ENCODE measurements at places on chromosomes 5 and 9.

DNA sequence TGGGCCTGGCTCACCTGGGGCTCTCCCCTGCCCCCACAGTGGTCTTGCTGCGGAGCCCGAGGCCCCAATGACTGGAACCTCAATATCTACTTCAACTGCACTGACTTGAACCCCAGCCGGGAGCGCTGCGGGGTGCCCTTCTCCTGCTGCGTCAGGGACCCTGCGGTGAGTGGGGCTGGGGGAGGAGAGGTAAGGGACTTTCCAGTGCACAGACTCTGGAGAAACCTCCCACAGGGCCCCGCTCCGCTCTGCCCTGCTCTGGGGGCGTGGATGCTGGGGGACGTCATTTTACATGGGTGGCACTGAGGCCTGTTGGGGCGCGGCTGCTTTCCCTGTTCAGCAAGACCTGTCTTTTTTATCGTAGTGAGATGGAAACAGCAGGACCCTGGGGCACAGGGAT, 7.6 kb downstream of the TSPAN17 start:
- no peak for DNase-seq

DNA sequence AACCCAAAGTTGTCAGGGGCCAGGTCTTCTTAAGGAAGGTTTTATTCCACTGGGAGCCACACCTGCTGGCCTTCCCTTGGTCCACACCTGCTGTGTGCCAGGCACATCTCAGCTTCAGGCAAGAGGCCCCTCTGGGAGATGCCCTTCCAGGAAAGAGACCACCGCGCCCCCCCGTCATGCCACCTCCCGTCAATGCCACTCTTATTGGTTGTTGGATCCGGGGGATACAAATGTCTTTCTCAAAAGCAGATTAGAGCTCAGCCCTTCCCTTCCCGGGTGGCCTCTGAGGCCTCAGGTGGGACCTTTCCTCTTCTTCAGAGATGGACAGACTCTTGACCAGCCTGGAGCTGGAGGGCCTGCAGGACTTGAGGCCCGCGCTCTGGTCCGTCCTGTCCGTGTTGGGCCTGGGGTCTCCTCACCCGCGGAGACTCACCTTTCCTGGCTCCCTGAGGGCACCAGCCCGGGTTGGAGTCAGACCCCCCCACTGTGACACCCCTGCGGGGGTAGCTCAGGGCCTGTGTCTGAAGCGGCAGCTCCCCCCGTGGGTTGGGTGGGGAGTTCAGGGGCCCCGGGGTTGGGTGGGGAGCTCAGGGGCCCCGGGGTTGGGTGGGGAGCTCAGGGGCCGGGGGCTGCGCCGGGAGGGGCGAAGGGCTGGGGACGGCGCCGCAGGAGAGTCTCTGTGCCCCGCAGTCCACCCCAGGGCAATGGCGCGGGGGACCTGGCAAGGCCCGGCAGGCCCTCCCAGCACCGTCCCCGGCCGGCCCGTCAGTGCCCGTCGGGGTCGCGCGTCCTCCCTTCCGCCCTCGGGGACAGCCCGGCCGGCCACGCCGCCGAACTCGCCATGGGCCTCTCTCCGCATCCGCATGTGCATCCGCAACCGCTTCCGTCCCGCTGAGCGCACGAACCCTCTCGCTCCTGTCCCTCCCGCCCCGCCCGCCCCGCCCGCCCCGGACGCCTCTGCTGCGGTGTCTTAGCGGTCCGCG, 3.7 kb upstream of the SLC9A3 start:
- peak; percentile 45 for DNase-seq

DNA sequence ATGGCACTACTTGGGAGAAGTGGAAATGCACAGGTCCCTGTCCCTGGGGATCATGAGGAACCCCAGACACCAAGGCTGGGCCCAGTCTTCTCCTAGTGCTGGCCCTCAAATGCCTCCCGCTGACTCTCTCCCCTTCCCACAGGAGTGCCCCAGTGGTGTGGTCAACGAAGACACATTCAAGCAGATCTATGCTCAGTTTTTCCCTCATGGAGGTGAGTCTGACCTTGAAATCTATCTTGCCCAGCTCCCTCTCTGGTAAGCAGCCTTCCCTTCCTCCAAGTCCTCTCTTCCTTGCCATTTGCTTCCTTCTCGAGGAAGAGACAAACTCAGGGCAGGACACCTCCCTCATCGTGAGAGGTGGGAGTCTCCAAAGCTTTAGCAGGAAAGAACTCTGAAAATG, 63.3 kb upstream of the GABRP start:
- no peak for DNase-seq

DNA sequence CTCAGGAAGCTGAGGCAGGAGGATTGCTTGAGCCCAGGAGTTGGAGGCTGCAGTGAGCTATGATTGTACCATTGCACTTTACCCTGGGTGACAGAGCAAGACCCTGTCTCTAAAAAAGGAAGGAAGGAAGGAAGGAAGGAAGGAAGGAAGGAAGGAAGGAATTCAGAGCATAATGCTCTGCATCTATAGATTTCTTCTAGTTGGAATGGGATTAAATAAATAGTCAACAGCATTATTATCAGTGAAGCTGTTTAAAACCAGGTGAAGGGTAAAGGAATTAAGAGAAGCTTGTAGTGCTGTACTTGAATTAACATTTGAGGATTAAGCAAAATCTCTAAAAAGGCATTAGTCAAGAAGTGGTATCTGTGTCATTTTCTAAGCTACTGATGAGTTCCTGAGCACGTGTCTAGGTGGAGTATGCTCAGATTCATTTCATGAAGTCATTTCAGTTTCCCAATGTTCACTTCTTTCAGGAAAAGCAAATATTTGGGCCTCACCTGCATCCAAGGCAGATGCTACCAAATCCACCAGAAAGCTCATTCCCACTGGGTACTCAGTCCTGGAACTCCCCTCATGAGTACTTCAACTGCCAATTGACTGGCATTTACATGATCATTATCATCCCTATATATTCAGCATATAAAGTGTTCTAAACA, 8.4 kb downstream of the PDE6A start:
- DNase-seq: no peak

GRCh38 chr9:92483627-92484545, 1.6 kb upstream of the ASPN start:
- DNase-seq: no peak

- no peak for DNase-seq
Observed at GRCh38 chr5:167208911-167209310, 1082.5 kb upstream of the WWC1 start.

- DNase-seq: peak; percentile 73
Observed at GRCh38 chr5:177357459-177358351, at the start of gene RGS14. Gene RGS14 (plus strand): TSS chr5:177357924. CDS start chr5:177358025, 101 bp downstream.

DNA sequence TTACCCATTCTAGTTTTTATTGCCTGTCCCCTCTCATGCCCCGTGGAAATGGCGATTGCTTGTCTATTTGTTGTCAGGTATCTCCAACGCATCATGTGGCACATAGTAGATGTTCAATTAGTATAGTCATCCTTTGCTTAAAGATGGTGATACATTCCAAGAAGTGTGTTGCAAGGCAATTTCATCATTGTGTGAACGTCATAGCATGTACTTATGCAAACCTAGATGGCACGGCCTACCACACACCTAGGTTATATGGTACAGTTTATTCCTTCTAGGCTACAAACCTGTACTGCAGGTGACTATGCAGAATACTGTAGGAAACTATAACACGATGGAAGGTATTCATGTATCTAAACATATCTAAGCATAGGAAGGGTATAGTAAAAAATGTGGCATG, 163.9 kb upstream of the DAPK1 start:
- no peak for DNase-seq

DNA sequence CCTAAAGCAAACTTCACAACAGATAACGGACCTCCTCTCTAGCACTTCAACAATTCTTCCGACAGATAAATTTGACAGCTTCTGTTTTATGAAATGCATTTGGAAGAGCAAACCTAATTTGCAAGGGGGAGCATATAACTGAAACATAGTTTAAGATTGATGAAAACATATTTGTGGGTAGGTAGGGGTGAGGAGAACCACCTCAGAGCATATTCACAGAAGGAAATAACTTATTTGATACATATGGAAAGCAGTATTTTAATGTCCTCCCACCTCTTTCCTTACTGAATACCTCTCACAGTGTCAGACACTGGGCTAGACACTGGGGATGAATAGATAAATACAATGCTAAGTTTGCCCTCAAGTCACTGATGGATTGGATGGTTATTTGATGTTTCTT, 384.8 kb downstream of the MAT2B start:
- no peak for DNase-seq

GRCh38 chr5:54073735-54074134, 236.6 kb downstream of the ARL15 start:
- no peak for DNase-seq

- peak; percentile 62 for DNase-seq
Observed at GRCh38 chr9:127555840-127556820, 55.9 kb upstream of the STXBP1 start.

Data from activated naive CD4-positive, alpha-beta T cell treated with anti-CD3 and anti-CD28 coated beads for 36 hours (primary cell).